Colonic mucosa (tissue), 4 donors: ENCODE measurements at places on chromosomes 3 and 15. TPM values are rescaled to one million over a fixed set of nuclear protein-coding genes. Genes with fewer than 3 reads are reported as not detected.

The IL16 gene
- total RNA-seq: 3.7 TPM

- DNase-seq: no peak
These were observed 3.9 kb downstream of the EPM2AIP1 start for GRCh38 chr3:36989005-36989404.

DNA sequence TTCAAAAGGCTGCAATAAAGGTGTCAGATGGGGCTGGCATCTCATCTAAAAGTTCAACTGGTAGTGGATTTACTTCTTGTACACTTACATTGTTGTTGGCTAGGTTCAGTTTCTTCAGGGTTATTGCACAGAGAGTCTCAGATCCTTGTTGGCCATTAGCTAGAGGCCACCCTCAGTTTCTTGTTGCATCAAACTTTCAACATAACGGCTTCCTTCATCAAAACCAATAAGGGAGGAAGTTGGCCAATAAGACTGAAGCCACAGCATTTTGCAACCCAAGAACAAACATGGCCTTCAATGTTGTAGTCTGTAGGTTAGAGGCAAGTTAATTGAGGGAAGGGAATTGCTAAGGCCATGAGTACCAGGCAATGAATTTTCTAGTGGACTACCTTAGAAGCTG, 218.0 kb downstream of the ZBBX start:
- no peak for DNase-seq

- no peak for DNase-seq
These were observed 195.3 kb downstream of the ITPR1 start for GRCh38 chr3:4688411-4688810.

DNA sequence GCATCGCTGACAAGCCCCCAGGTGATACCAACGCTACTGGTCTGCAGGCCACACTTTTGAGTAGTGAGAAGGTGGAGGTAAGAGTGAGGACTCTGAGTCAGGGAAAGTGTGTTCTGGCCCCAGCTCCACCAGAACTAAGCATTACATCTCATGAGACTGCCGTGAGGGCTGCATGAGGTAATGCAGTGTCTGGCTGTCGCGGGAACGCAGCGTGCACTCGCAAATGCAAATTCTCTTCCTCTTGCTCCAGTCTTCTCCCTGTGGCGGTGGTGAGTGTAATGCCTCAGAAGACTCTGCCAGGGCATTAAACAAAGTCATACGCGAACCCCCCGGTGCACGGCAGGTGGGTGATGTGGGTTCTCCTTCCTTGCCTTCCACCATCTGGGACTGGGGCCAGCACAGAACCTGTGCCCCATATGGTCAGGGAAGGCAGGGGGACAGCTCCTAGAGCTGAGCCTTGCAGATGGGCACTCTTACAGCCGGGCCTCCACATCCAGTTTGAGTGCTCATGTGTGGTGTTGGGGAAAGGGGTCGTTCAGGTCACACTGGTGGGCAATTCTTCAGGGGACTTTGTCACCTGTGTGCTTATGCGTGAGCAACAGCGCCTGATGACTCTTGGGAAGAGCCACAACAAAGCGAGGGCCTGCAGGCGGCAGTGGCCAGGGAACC, 175.8 kb downstream of the XXYLT1 start:
- DNase-seq: no peak

GRCh38 chr3:178036451-178037144, 499.6 kb upstream of the KCNMB2 start:
- DNase-seq: no peak

DNA sequence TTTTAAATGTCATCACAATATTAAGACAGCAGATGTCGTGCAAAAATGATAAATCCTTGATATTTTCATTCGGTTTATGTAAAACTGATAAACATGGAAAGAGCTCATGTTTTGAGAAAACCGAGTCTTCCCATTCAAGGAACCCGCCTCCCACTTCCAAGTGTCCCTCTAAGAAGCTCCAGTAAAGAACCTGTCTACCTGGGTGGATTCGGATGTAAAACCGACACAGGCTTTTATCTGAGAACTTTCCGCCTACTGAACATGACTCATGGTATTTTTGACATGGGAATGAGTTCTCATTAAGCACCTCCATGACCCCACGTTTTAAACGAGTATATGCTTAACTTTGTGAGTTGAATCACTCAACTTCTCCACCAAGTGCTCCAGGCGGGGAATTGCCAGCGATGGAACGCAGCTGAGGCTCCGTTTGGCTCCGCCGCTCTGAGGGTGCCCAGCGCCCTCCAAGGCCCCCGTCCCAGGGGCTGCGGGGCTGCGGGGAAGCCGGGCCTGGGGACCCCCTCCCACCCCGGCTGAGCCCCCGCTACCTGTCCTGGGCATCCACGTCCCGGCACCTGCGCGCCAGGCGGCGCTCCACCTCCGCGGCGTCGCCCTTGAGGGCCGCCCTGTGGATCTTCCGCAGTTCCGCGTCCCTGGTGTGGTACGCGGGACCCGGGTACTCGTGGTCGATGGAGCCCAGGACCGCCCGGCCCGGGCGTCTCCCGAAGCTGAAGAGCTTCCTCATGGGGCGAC, 119.9 kb downstream of the LMLN start:
- DNase-seq: peak; percentile 21

DNA sequence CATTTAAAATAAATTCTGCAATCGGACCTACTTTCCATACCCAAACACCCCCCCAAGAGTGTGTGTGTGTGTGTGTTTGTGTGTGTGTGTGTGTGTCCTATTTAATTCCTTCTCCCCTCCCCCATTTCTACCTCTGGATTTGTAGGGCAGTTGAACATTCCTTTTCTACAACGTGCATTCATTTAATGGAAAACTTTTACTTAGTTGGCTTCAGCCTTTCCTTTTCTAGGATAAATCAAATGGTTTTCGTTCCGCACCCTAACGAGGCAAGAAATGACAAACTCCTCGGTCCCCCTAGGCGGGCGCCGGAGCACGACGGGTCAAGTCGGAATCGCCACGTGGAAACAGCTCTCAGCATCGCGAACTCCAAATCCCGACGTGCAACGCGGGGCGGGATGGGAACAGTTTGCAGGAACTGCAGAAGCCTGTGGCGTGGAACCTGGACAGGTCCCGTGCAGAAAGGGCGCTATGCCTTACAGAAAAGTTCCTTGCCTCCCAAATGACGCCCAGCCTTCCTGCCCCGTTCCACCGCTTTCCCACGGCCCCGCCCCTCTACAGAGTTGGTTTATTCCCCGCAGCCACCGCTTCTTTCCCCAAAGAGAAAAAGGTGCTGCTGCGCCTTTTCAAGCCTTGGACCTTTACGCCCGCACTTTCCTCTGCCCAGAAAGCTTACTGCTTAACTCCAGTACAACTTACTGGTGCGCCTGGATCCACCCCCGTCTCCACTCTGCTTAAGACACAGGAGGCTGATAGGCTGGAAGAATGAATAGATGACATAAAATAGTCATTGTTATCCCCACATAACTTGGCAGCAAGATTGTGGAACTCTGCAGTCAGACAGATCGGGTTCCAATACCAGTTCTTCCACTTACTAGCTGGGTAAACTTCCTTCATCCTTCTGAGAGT, 1.1 kb upstream of the EIF2B5 start:
- peak; percentile 90 for DNase-seq
